ENCODE measurements at places on chromosomes 2 and 18. TPM values are rescaled to one million over a fixed set of nuclear protein-coding genes. Genes with fewer than 3 reads are reported as not detected.

FHOD3 gene
- 0.73 TPM for total RNA-seq

MC5R gene
- total RNA-seq: not detected

TYMS gene
- 35.7 TPM for total RNA-seq

SIX3 gene
- total RNA-seq: not detected

HOXD4 gene
- not detected for total RNA-seq

CD207 gene
- not detected for total RNA-seq

C1QL2 gene
- total RNA-seq: not detected

RAB31 gene
- total RNA-seq: 90.8 TPM

EMILIN1 gene
- total RNA-seq: 212 TPM

EGR4 gene
- not detected for total RNA-seq

CPLX4 gene
- total RNA-seq: not detected

ACMSD gene
- not detected for total RNA-seq

SERPINB2 gene
- not detected for total RNA-seq

KIF5C gene
- 10.2 TPM for total RNA-seq

MERTK gene
- total RNA-seq: 1.2 TPM

VWC2L gene
- not detected for total RNA-seq

FAM228B gene
- total RNA-seq: 22.5 TPM

DCDC2C gene
- total RNA-seq: not detected

ADGRF3 gene
- total RNA-seq: 0.24 TPM

SOS1 gene
- total RNA-seq: 36.8 TPM

HOXD9 gene
- not detected for total RNA-seq

LYPD6B gene
- total RNA-seq: 14.5 TPM
